ENCODE measurements at places on chromosomes 6 and 20. TPM values are rescaled to one million over a fixed set of nuclear protein-coding genes. Genes with fewer than 3 reads are reported as not detected.

DNA sequence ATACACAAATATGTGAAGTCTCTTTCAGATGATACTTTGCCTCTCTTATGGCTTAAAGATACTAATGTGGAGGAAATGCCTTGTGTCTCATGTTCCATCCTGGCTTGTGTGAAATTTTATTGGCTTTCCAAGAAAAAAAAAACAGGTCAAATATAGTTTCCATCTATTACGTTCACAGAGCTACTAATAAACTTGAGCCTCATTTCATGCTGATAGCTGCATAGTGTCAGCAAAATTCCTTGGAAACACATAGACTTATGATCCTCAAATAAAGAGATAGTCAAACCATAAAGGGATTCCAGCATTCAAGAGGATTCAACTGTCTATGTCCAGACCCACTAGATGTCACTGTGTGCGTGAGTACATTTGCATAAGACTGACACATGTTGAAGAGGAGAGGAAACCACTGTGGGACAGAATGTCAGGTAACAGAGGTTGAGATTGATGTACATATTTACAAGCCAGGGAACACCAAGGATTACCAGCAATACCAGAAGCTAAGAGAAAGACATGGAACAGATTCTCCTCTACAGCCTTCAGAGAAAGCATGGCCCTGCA, 266.6 kb downstream of the COL12A1 start:
- no peak overlapping the region for H3K4me3 ChIP-seq
- no peak for DNase-seq
- H3K4me1 ChIP-seq: no peaks in the 10 kb centered on the region
- no peaks in the 10 kb centered on the region for H3K36me3 ChIP-seq
- H3K27me3 ChIP-seq: no peaks in the 10 kb centered on the region

- no peak overlapping the region for H3K4me3 ChIP-seq
- no peaks in the 10 kb centered on the region for H3K36me3 ChIP-seq
- H3K27me3 ChIP-seq: no peaks in the 10 kb centered on the region
These were observed 396.2 kb downstream of the RFPL4B start for GRCh38 chr6:112743323-112743722.

GRCh38 chr6:82915666-82916065, 150.0 kb downstream of the UBE3D start:
- H3K36me3 ChIP-seq: no peaks in the 10 kb centered on the region
- no peaks in the 10 kb centered on the region for H3K4me1 ChIP-seq
- no peak overlapping the region for H3K27ac ChIP-seq

- peaks cover 23% of the 10 kb centered on the region for H3K36me3 ChIP-seq
- H3K27ac ChIP-seq: no peak overlapping the region
- no peak overlapping the region for H3K4me3 ChIP-seq
- no peaks in the 10 kb centered on the region for H3K4me1 ChIP-seq
- H3K27me3 ChIP-seq: no peaks in the 10 kb centered on the region
These were observed 111.8 kb downstream of the AGPAT4 start for GRCh38 chr6:161161889-161162624.

DNA sequence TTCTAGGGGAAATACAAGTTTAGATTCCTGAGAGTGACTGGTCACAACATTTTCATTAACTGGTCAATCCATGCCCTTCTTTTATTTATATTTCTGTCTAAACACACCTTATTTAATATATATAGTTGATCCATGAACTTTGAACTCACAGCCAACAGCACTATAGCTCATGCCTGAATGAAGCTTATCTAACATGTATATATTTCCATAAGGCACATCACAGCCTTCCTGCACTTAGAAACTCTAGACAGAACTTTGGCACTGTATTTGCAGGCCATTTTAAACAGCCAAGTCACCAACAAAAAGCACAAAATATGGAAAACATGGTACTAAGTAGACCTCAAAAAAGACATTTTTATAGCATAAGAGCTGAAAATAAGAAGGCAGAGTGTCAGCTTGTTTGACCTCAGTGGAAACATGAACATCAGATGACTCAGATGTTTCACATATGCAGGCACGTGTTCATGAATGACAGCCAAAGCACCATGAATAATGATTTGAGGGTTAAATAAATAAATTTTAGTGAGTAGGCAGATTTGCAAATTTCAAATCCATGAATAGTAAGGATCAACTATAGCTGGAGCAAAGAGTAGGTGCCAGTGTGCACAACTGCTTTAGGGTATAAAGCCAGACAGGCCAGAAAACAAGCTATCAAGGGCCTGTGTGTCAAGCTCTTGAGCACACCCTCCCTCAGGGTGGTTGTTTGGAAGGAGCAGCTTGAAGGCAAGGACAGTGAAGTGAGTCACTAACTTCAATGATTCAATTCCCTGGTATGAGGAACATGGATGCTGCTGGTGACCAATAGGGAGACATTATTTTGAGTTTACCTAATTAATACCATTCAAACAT, 88.9 kb upstream of the NT5E start:
- H3K4me1 ChIP-seq: no peaks in the 10 kb centered on the region
- no peak for DNase-seq
- no peak overlapping the region for H3K4me3 ChIP-seq
- no peaks in the 10 kb centered on the region for H3K36me3 ChIP-seq

DNA sequence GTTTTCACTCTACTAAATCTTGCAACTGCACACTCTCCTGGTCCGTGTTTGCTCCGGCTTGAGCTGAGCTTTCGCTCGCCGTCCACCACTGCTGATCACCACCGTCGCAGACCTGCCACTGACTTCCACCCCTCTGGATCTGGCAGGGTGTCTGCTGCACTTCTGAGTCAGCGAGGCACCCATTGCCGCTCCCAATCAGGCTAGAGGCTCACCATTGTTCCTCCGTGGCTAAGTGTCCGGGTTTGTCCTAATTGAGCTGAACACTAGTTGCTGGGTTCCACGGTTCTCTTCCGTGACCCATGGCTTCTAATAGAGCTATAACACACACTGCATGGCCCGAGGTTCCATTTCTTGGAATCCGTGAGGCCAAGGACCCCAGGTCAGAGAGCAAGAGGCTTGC, 98.6 kb upstream of the GPR6 start:
- no peak overlapping the region for H3K27ac ChIP-seq
- no peak for DNase-seq
- no peaks in the 10 kb centered on the region for H3K4me1 ChIP-seq
- H3K4me3 ChIP-seq: no peak overlapping the region

DNA sequence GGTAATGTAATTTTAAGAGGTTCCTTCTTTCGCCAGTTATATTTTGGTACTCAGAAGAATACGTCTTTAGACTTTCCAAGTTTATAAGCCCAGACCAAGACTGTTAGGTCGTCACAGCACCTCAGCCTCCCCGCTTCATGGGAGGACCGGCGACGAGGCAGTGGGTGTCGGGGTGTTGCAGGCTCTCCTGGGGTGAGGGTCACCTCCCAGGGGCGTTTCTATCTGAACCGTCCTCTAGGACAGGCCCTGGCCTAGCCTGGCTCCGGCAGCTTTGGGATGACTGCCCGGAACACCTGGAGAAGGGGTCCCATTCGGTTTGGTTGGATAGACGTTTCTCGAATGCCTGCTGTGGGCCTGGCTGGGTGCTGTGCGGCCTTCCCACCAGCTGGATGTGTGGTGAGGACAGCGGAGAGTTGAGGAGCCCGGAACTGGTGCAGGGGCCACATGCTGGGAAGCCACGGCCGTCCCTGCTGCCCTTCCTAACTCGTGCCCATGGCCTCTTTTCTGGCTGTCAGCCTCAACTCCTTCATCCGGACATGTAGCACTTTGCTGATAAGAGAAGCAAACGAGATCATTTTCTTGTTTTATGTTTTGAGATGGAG, 1.1 kb downstream of the OSBPL2 start:
- peak overlapping the region; percentile 64 for H3K4me3 ChIP-seq
- peaks cover 38% of the 10 kb centered on the region for H3K4me1 ChIP-seq
- no peak for DNase-seq
- H3K27ac ChIP-seq: peak overlapping the region; percentile 7

GRCh38 chr6:17493286-17493685, 99.9 kb downstream of the CAP2 start:
- H3K27ac ChIP-seq: no peak overlapping the region
- DNase-seq: no peak
- H3K4me3 ChIP-seq: no peak overlapping the region
- H3K27me3 ChIP-seq: peaks cover 3% of the 10 kb centered on the region
- H3K4me1 ChIP-seq: no peaks in the 10 kb centered on the region

DNA sequence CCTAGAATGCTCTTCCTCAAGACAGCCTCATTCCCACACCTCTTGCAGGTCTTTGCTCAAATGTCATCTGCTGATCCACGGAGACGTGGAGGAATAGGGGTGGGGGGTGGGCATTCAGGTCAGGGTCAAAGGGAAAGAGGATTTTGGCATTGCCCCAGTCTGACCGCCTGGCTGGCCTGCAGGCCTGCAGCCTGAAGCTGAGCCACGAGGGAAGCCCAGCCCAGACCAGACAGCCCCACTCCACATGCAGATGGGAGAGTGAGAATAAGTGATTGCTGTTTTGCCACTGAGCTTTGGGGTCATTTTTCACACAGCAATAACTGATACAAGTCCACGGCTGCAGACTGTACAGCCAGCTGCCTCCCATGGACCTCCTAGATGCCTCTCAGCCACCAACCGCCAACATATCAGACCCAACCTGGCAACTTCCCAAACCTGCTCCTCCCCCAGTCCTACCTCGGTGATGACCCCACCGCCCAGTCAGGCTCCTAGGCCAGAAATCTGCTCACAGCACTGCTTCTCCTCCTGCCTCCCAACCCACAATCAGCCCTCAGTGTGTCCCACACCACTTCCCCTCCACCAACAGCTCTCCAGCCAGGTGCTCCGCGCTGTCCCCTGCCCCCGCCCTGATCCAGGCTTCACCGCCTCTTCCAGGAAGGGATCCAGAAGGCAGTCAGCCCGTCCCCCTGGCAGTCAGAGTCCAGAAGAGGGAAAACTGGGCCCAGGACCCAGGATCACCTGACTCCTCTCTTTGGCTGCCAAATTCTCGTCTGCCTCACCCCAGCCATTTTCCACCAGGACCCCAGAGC, 14.0 kb downstream of the KIAA1755 start:
- H3K36me3 ChIP-seq: no peaks in the 10 kb centered on the region
- DNase-seq: no peak
- no peaks in the 10 kb centered on the region for H3K4me1 ChIP-seq

GRCh38 chr6:37570482-37571133, 70.9 kb upstream of the CCDC167 start:
- peaks cover 4% of the 10 kb centered on the region for H3K27me3 ChIP-seq
- no peaks in the 10 kb centered on the region for H3K36me3 ChIP-seq
- H3K4me1 ChIP-seq: peaks cover 12% of the 10 kb centered on the region
- no peak for DNase-seq
- H3K4me3 ChIP-seq: no peak overlapping the region

GRCh38 chr20:40644863-40645262, 44.2 kb downstream of the MAFB start:
- H3K4me3 ChIP-seq: no peak overlapping the region
- H3K36me3 ChIP-seq: no peaks in the 10 kb centered on the region
- H3K27ac ChIP-seq: no peak overlapping the region
- H3K27me3 ChIP-seq: no peaks in the 10 kb centered on the region
- H3K4me1 ChIP-seq: no peaks in the 10 kb centered on the region
- no peak for DNase-seq

- no peak overlapping the region for H3K4me3 ChIP-seq
- H3K36me3 ChIP-seq: no peaks in the 10 kb centered on the region
- no peaks in the 10 kb centered on the region for H3K4me1 ChIP-seq
- H3K27me3 ChIP-seq: no peaks in the 10 kb centered on the region
- no peak overlapping the region for H3K27ac ChIP-seq
- DNase-seq: no peak
These were observed 596.8 kb upstream of the JAG1 start for GRCh38 chr20:11270566-11270965.

DNA sequence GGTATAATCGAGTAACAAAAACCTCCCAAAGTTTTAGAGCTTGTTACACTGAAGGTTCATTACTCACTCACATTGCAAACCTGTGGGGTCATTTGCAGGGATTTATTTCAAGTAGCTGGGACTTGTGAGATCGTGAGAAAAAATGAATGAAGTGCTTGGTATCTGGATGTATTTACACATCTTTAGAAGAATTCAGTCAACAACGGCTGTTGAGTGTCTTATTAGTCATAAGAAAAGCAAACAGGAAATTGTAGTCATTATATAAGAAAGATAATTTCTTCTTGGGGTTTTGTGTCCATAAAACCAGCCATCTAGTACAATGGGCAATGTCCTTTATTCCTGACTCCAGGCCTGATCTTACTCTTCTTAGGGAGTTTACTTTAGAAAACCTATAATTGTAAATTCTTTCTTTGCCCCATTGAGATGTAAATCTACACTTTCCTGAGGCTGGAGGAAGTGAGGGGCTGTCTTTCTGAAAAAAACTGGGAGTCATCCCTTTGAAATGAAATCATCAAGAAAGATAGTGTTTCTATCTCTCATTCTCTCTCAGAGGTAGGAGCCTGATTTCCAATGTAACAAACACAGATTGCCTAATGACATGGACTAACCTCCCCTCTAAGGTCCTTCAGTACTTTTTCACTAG, 202.5 kb upstream of the ASCC3 start:
- no peak overlapping the region for H3K27ac ChIP-seq
- H3K36me3 ChIP-seq: no peaks in the 10 kb centered on the region
- H3K27me3 ChIP-seq: no peaks in the 10 kb centered on the region
- DNase-seq: no peak
- no peak overlapping the region for H3K4me3 ChIP-seq

DNA sequence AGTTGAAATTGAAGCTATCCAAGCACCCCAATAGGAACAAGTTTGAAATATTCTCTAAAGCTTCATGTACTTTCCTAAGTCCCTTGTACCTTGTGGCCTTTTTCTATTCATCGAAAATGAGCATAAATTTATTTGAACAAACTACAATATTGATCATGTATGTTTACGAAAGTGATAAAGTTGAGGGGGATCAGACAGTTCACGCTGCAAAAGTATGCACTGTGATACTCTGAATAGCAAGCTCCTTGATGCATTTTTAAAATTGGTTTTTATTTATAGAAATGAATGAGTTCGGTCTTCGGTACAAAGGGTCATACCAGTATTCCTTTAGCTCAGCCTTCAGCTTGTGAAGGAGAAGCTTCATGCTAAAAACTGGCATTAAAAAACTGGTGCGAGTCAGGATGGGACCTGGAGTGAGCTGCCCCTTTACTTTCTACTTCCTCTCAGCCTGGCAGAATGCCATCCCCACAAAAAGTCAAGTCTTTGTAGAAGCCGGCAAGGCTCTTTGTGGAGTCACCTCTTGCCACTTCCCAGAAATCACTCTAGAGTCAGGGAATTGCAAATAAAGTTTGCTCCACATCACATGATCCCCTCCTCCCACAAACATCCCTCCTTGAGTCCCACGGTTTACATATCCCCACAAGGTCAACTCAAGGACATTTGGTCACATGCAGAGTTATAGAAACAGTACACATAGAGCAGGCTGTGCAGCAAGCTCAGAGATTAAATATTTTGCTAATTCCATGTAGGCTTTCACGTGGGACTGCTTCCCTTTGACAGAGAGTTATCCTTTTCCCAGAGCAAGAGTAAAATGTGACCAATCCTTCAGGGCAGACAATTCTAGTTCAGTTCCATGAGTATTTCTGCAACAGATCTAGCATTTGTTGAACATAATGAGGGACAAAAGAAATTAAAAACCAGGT, 34.6 kb upstream of the ADGRF1 start:
- H3K4me1 ChIP-seq: no peaks in the 10 kb centered on the region
- H3K27me3 ChIP-seq: peaks cover 4% of the 10 kb centered on the region
- no peak overlapping the region for H3K27ac ChIP-seq
- DNase-seq: no peak
- H3K36me3 ChIP-seq: no peaks in the 10 kb centered on the region
- H3K4me3 ChIP-seq: no peak overlapping the region

GRCh38 chr20:17491041-17491440, 40.1 kb downstream of the BFSP1 start:
- DNase-seq: no peak
- H3K4me1 ChIP-seq: no peaks in the 10 kb centered on the region
- H3K4me3 ChIP-seq: no peak overlapping the region
- no peaks in the 10 kb centered on the region for H3K27me3 ChIP-seq
- H3K27ac ChIP-seq: no peak overlapping the region

Gene MUCL3
- not detected for total RNA-seq

Gene SIRPB2
- 0.49 TPM for total RNA-seq

Gene SASH1
- 0.58 TPM for total RNA-seq

Gene KHDC1L
- total RNA-seq: not detected
